CD4-positive, alpha-beta T cell treated with Interleukin-15 for 4 hours (primary cell): ENCODE measurements at places on chromosomes 1 and 21.

DNA sequence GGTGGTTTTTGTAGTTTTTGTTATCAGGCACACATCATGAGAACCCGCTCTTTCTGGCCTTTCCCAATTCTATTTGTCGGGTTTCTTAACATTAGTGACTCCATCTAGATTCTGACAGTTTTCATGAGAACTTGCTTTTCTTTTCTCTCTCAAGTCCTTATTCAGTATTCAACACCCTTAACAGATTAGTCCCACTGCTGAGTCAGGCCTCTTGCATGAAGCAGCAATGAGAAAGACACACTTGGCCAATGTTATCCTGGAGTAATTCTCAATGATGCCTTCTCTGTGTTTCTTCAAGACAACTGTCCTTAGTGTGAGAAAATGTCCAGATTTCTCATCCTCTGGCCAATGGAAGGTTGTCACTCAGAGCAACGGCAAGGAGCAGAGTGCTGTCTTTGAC lies 11.3 kb downstream of the FMO2 start:
- no peak for DNase-seq

GRCh38 chr1:170483051-170483450 lies 48.9 kb upstream of the GORAB start:
- no peak for DNase-seq

DNA sequence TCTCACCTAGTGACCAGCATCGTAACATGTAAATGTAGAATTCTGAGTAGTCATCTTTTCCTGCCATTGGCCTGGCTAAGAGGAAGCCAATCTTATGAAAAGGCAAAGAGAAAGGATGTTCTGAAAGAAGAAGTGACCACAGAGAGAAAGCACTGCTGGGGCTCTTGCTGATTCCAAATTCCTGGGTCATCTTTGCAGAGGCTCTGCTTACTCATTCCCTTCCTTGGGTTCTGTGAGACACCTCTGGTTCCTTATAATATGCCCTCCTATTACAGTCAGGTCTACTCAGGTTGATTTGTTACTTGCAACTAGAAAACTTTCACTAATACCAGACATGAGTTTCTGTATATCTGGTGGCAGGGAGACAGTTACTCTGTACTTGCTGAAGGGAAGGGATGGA lies 198.8 kb upstream of the C8B start:
- no peak for DNase-seq

- no peak for DNase-seq
Observed at GRCh38 chr1:113388621-113389358, 1.5 kb upstream of the MAGI3 start.

DNA sequence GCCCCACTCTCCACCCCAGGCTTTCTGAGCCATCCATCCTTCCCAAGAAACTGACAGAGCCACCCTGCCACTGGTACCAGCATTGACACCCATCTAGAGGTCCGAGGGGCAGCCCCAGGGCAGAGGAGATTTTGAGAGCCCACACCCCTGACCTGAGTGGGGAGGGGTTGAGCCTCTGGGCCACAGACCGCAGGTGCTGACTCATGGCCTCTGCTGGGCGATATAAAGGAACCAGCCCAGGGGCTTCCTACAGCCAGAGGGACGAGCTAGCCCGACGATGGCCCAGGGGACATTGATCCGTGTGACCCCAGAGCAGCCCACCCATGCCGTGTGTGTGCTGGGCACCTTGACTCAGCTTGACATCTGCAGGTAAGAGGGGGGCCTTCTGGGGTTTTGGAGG lies at the start of gene PADI4:
TSS of gene PADI4 (plus strand) at position 252 of the 400 bp plus-strand sequence. CDS start at position 278, 26 bp downstream.
- no peak for DNase-seq

- no peak for DNase-seq
Observed at GRCh38 chr1:47644212-47644573, 206.3 kb downstream of the FOXD2 start.

DNA sequence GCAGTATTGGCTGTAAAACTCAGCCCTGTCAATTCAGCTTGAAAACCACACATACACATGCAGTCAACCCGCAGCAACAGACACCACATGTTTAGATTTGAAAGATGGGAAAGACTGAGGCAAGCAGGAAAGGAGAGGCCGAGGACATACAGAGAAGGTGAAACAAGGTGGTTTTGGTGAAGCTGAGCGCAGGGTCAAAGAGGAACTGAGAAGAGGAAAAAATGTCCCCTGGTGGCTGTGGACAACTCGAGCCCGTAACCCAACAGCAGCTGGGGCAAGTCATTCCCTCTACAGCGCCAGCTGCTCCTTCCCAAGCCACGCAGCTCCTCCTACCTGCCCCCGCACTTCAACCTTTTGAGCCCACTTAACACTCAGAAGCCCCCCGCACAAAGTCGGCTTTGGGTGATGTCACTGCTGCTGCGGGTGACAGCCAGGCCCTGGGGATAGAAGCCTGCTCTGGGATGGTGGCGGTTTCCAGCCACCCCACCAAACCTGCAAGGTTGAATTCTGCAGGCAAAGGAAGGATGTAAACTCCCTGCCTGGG lies 63.0 kb downstream of the KCNN3 start:
- DNase-seq = no peak

- DNase-seq = no peak
Observed at GRCh38 chr1:67280696-67281095, 27.0 kb upstream of the IL12RB2 start.

GRCh38 chr1:197173571-197174507 lies 27.4 kb upstream of the ASPM start:
- no peak for DNase-seq

DNA sequence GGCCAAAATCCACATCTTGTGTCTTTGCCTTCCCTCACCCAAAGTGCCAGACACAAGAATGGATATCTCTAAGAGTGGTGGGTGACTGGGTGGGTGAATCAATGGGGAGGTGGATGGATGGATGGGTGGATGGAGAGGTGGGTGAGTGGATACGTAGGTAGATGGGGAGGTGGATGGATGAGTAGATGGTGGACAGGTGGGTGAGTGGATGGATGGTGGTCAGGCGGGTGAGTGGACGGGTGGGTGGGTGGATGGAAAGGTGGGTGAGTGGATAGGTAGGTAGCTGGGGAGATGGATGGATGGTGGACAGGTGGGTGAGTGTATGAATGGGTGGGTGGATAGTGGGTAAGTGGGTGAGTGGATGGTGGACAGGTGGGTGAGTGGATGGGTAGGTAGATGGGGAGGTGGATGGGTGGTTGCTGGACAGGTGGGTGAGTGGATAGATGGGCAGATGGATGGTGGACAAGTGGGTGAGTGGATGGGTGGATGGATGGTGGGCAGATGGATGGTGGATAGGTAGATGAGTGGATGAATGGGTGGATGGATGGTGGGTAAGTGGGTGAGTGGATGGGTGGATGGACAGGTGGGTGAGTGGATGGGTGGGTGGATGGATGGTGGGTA lies 34.2 kb downstream of the SLC19A1 start:
- DNase-seq = no peak

DNA sequence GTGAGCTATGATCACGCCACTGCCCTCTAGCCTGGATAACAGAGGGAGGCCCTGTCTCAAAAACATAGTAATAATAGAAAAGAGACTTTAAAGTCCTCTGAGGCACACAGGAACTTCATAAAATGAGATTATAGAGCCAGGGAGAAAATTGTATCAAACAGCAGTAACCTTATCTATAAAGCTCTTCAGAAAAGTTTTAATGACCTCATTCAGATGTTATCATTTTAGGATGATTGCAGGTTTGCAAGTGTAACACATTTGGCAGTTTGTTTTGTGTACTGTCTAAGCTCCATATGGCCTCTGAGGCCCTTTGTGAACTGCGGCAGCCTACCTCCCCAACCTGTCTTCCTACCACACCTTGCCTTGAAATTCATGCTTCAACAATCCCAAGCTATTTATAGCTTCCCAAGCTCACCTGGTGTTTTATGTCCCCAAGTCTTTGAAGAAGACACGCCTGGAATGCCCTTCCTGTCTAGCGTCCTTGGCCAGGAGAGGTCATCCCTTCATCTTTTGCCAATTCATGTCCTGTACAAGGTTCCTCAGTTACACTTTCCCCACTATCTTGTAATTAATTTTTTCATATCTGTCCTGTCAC lies 8.5 kb upstream of the AKNAD1 start:
- DNase-seq = no peak

DNA sequence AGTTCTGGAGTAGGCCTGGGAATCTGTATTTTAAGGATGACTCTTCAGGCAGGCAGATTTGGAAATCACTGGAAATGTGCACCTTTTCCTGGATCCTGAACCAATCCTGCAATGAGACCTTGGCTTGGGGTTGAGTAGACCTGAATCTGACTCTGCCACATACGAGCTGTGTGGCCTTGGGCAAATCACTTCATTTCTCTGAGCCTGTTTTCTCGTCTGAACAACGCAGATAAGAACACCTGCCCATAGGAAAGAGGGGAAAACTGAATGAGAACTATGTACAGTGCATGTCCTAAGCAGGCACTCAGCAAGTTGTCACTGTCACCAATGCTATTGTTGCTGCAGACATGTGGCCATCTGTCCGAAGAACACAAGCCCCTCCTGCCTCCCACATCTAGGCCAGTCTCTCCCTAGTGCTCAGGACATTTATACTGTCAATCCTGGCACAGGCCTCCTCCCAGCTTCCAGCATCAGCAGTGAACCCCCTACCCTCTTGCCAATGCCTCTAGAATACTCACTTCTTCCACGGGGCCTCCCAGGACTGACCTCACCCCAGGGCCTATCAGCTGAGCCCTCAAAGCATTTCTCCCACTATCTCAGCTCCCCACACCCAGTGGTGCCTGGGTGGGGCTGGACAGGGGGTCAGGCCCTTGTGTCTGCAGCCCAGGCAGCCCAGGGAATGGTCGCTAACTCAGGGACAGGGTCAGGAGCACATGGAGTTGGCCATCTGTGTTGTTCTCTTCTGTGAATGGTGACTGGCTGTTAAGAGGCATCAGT lies 88.8 kb upstream of the ZBTB40 start:
- DNase-seq = no peak

DNA sequence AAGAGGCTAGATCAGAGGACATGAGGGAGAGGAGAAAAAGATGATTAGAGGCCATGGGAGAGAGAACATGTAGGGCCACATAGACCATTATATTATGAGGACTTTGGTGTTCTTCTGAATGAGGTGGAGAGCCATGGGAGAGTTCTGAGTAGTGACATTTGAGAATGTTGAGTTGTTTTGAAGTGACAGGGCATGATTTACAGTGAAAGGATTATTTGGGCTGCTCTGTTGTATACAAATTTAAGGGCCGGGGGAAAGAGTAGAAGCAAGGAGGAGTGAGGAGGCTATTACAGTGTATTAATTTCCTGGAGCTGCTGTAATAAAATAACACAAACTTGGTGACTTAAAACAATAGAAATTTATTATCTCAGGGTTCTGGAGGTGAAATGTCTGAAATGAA lies 102.5 kb upstream of the RGS4 start:
- no peak for DNase-seq

GRCh38 chr1:162314206-162314605 lies 62.4 kb downstream of the SPATA46 start:
- no peak for DNase-seq

DNA sequence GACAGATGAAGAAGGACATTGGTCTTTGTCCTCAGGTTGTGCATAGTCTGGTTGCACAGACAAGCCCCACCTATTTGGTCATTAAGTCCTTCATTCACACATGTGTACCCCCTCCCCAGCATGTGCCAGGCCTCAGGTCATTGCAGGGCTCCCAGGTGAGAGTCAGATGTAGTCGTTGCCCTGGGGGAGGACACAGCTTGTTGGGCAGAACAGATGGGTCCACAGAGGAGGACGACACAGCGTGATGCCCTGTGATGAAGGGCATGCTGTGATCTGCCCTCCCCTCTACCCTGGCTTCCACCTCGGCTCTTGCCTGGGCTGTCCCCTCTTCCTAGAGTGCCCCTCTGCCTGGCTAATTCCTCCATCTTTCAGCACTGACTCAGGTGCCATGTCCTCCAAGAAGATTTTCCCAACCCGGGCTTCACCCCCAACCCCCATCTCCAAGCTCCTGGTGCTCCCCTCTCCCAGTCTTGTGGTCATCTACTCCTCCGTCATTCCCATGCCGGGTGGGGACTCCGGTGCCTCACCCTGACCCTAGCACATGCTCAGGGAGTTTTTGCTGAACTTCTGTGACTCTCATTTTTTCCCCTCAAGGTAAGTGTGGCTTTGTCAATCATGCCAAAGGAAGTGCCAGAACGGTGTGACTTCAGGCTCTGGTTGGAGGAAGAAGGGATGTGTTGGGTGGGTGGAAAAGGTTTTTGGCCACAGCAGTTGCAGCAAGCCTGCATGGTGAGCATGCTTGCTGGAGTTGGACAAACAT lies 220.5 kb downstream of the FOXD2 start:
- no peak for DNase-seq

DNA sequence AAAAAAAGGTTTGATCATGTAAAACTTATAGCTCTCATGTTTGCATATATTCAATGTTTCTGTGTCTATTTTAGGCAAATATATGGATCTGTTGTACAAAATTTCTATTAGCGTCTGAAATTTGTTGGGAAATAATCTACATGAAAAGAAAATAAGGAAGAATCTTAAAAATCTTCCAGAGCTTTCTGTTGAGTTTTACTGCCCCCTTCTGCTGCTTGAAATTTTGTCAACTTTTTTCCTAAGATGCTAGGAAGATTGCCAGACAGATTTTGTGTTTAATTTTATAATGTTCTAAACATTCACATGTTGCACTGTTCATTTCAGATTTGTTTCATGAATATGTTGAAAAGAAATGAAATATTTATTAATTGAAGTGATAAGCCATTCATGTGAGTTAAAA lies 2.5 kb upstream of the PTGS2 start:
- DNase-seq = no peak

DNA sequence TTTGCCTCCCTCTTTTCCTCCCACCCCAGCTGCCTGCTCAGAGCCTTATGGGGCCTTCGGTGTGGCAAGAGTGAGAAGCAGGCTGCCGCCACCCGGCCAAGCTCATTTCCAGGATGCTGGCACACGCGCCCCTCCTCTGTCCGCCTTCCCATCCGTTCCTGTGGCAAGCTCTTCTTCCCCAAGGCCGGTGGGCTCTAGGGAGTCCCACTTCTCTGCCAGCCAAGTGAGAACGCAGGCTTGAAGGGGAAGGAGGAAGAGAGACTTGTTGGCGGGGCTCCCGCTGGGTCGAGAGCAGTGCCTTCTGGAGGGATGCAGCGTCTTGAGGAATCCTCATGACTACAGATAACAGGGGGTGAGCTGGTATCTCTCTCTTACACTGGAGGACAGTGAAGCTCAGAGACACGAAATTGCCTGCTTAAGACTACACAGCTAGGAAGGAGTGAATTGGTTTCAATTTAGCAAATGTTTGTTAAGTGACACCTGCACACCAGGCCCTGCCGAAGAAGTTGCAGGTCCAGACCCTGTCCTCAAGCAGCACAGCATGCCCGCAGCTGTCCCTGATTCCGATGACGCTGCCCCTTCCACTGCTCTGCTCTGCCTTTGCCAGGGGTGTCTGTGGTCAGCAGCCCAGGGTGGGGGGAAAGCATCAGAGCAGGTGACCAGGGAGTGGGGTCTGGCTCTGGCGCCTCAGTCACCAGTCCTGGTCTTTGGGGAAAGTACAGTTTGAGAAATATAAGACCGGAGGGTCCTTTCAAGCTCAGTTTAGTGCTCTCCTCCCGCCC lies 40.1 kb upstream of the FOXO6 start:
- DNase-seq = no peak

DNA sequence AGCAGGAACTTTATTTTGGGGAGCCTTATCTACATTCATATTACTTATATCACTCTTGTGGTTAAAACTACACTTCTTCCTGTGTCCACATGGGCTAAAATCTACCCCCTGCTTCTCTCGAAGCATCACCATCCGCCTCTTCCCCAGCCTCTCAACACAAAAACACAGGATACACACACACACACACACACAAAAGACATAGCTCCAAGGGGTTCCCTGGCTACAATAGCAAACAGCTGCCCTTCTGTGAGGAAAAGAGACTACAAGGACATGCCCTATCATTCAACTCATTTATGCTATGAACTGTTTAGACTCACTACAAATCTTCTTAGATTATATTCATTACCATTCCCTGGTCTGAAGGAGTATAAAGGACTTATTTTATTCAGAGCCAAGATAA lies 155.0 kb downstream of the PIGK start:
- no peak for DNase-seq

GRCh38 chr1:22553991-22554522 lies 9.2 kb upstream of the EPHA8 start:
- no peak for DNase-seq
